ENCODE measurements at places on chromosomes 3 and 15.

DNA sequence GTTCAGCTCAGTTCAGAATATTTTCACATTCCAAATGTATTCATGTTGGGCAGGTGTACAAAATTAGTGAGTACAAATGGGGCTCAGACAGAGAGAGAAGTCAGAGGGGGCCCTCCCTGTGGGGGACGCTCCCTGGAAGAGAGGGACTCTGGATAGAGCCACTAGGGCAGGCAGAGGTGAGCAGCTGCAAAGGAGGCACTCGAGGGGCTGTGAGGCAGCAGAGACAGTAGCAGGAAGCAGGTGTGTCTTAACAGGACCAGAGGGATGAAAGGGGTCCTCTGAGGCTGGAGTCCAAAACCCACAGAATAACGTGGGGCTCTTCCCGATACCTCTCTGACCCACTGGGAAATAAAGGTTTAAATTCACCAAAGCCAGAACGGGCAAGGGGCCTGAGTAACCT, 127.1 kb downstream of the MEGF11 start:
- no peak for DNase-seq

- DNase-seq, result no peak
Measured at GRCh38 chr15:99153026-99153535, 48.2 kb downstream of the SYNM start.

GRCh38 chr15:68277131-68277602, 378 bp upstream of the FEM1B start:
- no peak for DNase-seq

- DNase-seq, result no peak
Measured at GRCh38 chr3:191628571-191628970, 167.6 kb downstream of the PYDC2 start.

DNA sequence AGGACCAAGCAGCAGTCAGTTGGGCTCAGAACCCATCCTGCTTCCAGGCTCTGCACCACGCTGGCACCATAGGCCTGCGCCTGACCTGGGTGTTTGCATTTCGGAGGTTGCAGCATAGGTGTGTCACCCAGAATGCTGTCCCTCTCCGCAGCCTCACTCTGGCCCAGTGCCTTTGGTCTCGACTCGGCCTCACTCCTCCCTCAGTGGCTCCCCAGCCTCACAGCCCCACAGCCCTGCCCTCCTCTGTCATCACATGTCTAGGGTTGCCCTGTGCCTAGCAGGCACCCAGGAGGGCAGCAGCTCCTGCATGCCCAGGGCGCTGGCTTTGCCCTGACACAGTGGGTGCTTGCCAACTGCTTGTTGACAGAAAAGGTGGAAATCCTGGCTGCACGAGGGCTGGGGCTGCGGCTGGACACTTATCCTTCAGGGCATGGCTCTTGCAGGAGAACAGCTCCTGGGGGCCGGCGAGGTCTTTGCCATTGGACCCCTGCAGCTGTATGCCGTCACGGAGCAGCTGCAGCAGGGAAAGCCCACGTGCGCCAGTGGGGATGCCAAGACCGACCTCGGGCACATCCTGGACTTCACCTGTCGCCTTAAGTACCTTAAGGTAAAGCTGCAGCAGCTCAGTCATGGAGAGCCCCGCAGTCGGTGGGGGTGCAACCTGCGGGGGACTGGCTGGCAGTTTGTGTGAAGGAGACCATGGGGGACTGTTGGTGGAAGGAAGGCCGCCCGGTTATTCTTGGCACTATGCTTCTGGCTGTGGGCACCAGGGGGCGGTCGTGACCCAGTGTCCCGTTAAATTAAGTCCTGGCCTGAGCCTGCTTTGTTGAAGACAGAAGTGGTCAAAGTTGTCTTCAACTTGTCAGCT, 16.2 kb downstream of the NISCH start:
- DNase-seq, result no peak

GRCh38 chr3:177611752-177612334, 414.6 kb upstream of the TBL1XR1 start:
- no peak for DNase-seq

Measured in T-helper 17 cell (primary cell).